ENCODE measurements at places on chromosomes 7 and 10.

DNA sequence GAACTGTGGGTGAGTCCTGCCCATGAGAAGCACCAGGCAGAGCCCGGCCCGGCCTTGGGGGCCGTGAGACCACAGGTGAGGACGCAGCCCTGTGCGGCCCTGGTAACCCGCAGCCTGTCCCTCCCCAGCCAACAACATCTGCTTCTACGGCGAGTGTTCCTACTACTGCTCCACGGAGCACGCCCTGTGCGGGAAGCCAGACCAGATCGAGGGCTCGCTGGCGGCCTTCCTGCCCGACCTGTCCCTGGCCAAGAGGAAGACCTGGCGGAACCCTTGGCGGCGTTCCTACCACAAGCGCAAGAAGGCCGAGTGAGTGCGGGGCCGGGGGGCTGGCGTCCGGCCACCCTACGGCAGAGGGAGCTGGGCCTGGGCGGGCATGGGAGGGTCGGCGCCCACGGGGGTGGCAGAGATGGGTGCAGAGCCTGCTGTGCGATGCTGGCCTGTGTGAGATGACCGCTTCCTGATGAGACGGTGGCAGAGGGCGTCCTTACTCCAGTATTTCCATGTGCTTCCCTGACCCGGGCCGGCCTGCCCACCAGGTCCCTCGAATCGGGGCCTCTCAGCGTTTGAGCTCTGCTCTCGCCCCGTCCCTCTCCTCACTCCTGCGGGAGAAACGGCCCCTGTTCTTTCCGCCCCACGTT lies 34.1 kb upstream of the FOXL3 start:
- no peak for DNase-seq

GRCh38 chr10:99115703-99116102 lies 119.9 kb downstream of the HPSE2 start:
- no peak for DNase-seq

DNA sequence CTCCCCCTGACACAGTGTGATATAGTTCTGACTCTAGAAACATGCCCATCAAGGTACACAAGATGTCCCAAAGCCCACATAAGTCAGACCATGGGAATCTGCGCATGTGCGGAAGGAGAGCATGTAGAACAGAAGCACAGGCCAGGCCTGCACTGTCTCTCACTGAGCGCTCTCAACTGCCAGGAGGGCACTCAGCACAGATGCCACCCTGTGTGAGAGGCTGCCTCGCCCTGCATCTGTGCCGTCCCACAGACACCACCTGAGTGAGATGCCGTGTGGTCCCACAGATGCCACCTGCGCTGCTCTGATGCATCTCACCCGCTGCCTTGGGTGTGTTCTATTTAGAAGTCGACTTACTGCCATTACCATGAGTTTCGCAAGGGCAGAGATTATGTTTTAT lies 98.4 kb downstream of the VOPP1 start:
- DNase-seq, result no peak

- no peak for DNase-seq
Measured at GRCh38 chr10:70656489-70656888, 15.8 kb upstream of the ADAMTS14 start.

- DNase-seq, result peak; percentile 97
Measured at GRCh38 chr7:130273081-130273932, 6.6 kb downstream of the CPA2 start.

GRCh38 chr7:1385809-1386622 lies 73.3 kb downstream of the MICALL2 start:
- DNase-seq, result no peak

DNA sequence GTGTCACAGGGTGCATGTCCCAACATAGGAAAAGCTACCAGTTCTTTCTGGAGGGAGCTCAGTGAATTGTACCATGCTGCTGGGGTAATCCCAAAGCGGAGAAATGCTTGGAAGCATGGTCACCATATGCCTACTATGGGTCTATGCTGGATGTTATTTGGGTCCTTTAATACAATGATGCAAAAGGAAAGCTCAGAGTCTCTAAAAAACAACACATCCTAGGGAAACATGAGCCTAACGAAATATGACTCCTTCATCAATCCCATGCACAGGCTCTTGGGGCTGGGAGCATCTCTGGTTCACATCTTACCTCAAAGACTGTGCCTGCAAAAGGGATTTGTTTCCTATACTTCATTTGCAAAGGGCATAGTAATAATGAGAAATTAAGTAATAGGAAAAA lies 65.2 kb downstream of the CUBN start:
- DNase-seq, result no peak

- DNase-seq, result no peak
Measured at GRCh38 chr10:32266979-32267378, 80.0 kb downstream of the EPC1 start.

DNA sequence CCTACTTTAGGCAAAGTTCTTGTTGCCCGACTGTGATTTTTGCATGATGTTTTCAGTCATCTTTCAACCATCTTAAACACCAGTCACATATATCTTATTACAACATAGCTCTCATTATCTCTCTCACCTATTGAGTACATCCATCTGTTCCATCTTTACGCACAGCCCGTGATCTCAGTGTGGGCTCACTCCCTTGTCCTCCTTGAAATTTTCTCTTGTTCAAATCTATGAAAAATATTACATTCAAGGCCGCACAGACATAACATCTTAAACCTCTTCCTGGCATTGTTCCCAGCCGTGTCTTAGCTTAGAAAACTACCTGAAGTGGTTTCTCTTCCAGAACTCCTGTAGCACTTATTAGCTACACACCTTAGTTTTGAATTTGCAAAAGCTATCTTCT lies 32.6 kb downstream of the NET1 start:
- DNase-seq, result no peak

DNA sequence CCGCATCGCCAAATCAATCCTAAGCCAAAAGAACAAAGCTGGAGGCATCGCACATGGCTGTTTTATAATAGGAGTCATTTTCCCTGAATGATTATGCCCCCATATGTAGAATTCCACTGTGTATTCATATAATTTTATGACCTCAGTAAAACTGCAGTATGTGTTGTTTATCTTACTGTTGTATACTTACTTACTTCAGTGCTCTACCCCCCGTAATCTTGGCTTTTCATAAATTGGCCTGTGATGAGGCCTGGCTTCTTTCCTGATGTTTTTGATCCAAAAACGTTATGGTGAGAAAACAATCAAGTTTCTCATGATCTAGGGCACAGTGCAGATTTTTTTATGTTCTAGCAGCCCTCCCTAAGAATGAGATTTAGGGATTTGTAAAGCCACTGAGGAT lies 306.4 kb upstream of the FZD1 start:
- peak; percentile 31 for DNase-seq

DNA sequence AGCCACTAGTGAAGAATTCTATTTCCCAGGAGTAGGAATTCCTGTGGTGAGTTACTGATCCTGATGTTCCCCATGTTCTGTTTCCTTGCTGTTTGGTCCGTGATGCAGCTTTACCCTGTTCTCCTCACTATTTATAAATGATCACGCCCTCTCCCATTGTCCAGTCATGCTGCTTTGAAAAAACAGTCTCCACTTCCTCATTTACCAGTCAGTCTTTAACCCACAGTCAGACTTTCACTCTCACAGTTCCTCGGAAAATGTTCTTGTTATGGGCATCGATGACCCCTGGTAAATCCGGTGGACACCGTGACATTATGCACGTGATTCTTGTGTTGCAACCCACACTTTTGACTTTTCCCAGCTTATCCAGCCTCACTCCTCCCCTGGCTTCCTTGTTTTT lies 14.4 kb downstream of the SCIN start:
- DNase-seq, result no peak

DNA sequence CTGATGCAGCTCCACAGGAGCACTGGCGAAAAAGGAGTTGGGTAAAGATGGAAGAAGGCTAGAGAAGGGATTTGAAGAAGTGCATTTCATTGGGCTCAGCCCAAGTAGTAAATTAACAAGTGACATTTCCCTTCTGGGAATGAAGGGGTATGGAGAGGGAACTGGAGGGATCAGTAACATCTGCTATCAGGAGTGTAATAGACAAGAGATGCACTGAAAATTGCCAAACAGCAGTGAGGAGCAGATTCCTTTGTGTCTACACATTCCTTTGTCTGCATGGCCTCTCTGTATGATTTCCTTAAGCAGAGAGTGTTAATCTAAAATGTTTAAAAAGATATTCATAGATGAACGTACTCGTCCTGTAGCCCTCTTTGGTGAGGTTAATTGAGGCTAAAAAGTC lies 148.2 kb upstream of the FERD3L start:
- DNase-seq, result no peak

DNA sequence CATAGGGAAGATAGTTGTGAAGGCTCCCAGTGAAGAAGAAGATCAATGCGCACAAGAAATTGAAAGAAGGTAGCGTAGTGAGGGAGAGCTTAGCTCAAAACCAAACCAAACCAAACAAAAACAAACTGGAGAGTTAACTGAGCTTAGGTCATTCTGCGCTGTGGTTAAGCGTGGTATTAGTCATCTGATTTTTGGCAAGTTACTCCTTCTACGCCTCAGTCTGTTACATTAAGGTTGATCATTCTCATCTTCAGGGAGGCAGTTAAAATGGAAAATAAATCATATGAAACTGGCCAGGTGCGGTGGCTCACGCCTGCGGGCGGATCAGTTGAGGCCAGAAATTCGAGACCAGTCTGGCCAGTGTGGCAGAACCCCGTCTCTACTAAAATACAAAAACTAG lies 259.7 kb downstream of the EXOC4 start:
- no peak for DNase-seq

DNA sequence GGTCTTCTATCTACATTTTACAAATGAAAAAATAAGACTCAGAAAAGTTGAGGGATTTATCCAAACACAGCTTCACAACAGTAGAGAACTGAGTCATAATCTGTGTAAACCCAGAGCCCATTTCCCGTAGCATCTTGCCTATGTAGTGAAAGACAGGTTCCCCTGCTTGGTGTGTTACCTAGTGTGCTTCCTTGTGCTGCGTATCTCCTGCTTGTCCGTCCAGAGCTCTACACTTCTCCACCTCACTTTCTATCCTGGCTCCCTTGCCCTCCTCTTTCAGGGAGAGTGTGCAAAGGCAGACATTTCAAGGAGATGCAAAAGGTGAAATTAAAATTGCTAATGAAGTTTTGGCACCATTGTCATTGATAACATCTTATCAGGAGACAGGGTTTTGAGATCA lies 1.4 kb upstream of the ASNS start:
- no peak for DNase-seq

DNA sequence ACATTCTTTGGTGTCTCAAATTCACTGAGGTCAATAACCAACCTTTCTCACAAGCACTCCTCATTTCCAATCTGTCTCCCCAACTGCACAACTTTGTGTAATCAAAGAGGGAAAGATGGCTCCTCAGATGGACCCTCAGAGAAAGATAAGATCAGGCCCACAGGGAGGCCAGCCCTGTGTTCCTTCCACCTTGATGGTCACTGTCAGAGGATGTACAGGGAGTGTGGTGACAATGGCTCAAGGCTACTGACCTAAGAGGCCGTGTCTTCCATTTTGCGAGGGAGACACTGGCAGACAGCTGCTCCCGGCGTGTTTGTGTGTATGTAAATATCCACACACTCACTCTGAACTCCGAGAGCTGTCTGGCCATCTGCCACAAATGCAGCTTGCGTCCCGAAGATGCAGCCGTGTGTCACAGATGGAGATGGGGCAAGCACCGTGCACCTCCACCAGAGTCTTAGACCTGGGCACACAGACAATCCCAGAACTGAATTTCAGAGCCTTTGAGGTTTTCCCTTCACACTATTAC lies 712.1 kb upstream of the NRP1 start:
- no peak for DNase-seq

DNA sequence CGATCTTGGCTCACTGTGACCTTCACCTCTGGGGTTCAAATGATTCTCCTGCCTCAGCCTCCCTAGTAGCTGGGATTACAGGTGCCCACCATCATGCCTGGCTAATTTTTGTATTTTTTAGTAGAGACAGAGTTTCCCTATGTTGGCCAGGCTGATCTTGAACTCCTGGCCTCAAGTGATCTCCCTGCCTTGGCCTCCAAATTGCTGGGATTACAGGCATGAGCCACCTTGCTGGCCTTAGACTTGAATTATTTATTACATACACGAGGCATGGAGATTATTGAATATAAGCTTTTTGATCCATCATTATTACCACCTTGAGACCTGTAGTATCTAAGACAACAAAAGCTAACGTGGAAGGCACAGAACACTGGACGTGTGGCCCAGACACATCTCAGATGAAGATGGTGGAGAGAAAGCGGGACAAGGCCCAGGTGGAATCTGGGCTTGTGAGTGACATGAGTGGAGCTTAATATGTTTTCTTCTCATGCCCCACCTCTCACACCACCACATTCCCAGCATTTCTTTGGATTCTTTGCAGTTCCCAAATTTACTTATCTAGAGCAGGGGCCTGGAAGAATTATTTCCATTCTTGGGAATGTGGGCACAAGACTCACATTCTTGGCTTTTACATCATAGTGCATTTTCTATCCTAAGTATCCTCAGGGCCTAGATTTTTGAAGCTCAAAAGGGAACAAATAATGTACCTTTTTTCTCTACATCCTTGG lies 76.6 kb downstream of the SUGCT start:
- DNase-seq, result no peak

GRCh38 chr7:97401398-97401797 lies 283.9 kb downstream of the SDHAF3 start:
- no peak for DNase-seq

DNA sequence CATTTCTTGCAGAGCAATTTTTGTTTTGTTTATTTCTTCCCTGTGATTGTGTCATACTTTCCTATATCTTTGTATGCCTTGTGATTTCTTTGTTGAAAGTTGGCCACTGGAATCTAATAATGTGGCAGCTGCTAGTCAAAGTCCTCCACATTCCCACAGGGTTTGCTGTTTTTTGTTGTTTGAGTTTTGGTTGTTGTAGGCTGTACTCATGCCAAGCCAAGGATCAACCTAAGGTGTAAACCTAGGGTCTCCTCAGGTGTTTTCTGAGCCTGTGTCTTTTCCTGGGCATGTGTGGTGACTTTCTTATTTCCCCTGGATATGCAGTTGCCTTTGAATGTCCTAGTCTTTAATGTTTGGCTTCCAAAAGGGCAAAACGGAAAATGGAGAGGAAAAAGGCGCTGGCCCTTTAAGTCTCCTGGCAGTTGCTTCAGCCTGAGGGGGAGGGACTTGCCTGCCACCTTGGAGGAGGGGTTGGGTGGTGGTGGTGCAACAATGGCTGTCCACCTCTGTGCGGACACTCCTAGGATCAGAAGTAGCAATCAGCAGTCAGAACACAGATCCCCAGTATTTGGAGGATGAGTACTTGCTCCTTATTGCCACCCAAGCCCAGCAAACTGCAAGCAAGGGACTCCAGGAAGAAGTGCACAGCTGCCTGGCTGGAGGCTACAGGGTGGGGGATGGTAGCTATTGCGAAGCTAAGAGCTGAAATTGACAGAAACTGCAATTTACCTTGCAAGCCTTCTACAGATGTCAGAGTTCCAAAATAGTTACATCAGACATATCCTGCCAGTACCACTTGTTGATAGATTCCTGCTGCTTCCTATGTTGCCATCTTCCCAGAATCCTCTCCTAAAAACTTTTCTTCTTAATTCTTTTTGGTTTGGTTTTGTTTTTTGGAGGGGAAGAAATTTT lies 5.6 kb upstream of the ZNF518A start:
- no peak for DNase-seq

GRCh38 chr7:156090988-156091387 lies 278.7 kb upstream of the SHH start:
- no peak for DNase-seq

GRCh38 chr7:122550545-122550944 lies 148.4 kb downstream of the RNF133 start:
- DNase-seq, result peak; percentile 31

All from NCI-H2081 (cell line).